ENCODE measurements at places on chromosomes 4 and X.

- DNase-seq = no peak
These were observed 465.1 kb upstream of the PCDH10 start for GRCh38 chr4:132683957-132684356.

- DNase-seq = no peak
These were observed 156.6 kb downstream of the CAMK2D start for GRCh38 chr4:113604955-113605354.

DNA sequence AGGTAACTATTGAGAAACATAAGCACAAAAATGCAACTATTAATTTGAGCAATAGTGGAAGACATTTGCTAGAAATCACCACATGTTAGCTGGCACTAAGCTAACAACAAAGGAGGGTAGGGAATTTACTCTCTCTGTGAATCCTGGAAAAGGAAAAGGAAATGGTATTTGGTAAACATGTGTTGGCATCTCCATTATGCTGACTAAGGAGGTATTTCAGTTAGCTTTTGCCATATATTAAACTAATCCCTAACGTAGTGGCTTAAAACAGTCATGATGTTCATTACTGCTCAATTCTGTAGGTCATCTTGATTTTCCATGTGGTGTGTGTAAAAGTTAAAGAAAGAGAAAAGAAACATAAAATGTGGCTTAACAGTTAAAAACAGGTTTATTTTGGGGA lies 1686.5 kb upstream of the PCDH7 start:
- no peak for DNase-seq

DNA sequence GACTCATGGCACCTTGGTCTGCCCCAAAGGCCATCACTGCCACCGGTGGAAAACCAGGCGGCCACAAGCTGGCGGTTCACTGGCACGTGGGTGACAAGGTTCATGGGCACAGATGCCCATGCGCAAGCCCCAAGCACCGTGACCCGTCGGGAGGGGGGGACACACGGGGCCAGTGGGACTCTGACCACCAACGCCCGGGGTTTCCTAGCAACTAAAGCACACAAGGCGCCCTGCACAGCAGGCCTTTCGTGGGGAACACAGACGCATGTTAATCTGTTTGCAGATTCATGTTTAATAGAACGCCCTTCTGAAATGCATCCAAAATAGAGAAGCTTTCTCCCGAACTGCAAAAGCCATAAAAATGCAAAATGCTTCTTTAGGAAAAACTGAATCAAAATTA lies 43.9 kb downstream of the FAM53A start:
- DNase-seq = no peak

DNA sequence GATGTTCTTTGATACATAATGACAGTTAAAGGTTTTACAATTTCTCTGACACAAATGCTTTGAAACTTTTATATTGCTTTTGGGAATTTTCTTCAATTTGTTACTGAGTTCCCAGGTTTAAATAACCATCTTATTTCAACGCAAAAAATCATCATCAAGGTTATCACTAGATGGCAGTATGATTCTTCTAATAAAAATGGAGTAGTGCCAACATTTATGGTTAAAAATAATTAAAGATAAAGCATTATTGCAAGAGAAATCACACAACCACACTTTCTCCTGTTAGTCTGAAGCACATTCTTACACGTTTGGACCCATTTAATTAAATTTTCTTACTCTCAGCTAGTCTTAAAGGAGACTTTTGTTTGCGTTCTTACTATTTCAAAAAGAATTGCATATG lies 611.3 kb upstream of the CPXCR1 start:
- no peak for DNase-seq

DNA sequence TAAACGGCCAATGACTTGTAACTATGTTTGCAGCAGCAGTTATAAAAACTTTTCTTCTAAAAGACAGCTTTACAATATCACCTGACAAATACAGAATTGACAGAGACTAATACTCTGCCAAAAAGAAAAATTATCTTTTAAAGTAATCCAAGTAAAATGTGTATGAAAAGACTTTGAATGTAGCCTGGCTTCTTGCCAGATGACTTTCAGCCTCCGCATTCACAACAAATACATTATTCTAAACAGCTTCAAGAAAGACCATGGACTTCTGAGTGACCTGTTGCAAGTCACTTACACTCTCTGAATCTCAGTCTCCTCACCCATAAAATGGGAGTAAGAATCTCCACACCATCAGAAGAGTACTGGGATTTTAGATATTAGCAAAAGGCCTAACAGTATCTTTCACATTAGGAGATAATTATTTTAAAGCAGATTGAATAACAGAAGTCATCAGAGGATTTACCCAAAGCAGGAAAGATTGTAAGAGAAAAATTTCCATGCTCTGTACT lies 2.5 kb downstream of the ADAMTS3 start:
- DNase-seq = no peak

DNA sequence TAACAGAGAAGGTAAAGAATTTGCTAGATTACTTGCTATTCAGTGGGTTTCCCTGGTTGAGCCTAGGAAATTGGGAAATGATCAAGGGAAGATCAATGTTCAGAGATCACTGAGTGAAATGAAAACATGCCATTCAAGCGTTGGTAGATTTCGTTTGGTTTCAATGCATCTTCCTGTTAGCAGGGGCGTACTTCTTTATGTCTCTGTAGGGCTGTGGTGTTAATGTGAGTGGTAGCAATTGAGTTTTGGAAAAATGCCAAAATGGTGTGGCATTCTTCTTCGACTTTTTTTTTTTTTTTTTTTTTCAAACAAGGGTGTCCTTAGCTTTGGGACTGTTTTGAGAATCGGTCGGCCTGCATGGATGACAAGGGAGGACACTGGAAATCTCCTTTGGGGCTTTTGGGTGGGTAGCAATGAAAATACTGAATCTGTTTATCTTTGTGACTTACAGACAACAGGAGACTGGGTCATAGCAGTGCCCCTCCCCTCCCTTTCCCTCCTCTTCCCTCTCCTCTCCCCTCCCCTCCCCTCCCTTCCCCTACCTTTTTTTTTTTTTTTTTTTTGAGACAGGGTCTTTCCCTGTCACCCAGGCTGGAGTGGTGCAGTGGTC lies 50.4 kb downstream of the SPRY1 start:
- DNase-seq = no peak

DNA sequence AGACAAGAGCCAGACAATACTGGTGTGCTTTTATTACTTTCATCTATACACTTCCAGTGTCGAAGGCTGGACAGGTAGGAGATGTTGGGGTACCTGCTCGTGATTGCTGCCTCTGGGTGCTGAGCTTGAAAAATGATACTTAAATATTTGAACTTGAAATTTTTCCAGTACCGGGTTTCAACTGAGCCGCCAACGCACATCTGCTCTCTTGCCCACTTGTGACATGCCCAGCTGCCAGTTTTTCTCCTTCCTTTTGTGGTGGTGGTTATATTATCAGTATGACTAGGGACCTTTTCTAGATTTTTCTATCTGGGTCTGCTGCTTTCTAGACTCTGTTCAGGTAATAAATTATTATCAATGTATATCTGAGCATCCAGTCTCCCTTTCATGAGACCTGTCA lies 3.4 kb downstream of the OGT start:
- no peak for DNase-seq

- no peak for DNase-seq
These were observed 39.9 kb downstream of the FAM149A start for GRCh38 chr4:186144198-186144945.

DNA sequence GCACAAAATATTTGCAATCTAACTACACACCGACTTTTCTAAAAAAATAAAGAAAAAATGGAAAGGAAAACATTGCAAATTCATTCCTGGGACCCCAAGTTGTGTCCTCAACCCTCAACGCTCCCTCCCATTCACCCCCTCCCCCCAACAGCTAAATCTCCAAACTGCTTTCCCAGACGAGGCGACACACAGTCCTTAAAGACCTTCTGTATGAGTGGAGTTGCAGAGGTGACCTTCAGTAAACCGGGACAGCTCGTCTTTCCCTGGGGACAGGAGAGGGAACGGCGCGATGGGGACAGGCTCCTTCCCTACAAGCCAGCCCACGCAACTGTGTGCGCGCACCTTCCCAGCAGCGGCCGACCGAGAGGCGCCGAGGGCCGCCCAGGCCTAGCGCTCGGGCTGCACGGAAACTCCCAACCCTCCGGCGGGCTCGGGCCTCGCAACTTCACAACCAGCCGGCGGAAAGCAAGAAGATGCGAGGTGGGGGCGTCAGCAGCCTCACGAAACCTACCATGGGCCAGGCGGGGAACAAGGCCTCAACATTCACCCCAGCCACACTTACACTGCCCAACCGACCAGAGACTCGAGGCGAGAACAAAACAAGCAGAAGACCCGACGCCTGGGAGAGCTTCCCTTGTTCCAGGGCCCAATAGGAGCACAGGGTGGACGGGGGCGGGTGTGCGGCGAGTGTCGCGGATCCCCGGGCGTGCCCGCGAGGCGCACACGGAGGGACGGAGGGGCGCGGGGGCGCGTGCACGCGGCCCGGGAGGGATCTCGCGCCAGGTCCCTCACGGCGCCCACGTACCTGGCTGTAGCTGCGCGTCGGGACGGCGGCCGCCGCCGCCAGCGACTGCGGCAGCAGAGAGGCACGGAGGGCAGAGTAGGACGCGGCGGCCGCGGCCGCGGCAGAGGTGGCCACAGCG lies 763 bp downstream of the GRSF1 start:
- no peak for DNase-seq

DNA sequence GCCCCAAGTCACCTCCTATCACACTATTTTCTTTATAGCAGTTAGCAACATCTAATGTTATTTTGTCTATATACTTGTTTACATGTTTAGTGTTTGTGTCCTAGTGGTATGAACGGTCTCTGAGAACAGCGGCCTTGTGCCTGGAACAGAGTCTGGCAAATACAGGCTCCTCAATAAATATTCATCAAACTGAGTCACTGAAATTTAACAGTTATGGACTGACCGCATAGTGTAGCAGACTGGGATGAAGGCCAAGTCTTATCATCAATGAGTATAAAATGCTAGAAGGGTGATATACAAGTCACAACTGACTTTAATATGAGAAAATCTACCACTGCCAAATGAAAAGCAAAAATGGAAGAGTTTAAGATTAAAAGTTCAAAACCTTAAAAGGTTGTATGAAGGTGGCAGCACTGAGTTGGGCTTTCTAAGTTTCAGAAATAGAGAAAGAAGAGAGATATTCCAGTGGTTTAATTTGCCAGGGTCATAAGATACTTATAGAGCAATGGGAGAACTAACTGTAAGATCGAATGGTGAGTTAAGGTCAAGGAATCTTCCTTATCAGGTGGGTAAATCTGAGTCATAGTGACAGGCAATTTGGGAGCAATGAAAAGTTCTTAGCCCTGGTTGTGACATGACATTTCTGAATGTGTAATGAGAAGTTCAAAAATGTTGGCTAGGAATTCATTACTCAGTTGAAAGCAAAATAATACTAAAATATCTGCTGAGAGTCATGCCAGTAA lies 34.9 kb downstream of the ELOVL6 start:
- DNase-seq = no peak

GRCh38 chr4:106132045-106132444 lies 184.0 kb downstream of the TBCK start:
- no peak for DNase-seq

GRCh38 chr4:54571293-54572151 lies 86.2 kb upstream of the KIT start:
- DNase-seq = no peak

- DNase-seq = no peak
These were observed 270.2 kb upstream of the TAPT1 start for GRCh38 chr4:16496501-16496900.

DNA sequence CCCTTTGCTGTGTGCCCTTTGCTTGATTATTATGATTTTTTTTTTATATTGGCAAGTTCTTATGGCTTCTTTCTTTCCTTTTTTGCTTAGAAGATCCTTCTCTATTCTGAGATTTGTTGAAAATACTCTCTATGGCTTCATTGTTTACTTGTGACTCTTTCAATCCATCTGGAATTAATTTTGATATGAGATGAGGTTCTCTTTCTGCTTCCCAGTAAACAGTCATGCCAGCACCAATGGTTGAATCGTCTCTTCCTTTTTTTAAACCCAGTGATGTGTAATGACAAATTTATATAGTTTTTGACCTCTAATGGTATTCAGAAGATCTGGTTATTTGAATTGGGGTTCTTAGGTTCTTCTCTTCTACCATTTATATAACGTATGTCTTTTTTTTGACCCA lies 121.8 kb downstream of the ARHGAP10 start:
- DNase-seq = no peak
